ENCODE measurements at places on chromosomes 2 and 18.
A peak's percentile ranks its signal among the peaks of the same experiment; 100 is the strongest.

DNA sequence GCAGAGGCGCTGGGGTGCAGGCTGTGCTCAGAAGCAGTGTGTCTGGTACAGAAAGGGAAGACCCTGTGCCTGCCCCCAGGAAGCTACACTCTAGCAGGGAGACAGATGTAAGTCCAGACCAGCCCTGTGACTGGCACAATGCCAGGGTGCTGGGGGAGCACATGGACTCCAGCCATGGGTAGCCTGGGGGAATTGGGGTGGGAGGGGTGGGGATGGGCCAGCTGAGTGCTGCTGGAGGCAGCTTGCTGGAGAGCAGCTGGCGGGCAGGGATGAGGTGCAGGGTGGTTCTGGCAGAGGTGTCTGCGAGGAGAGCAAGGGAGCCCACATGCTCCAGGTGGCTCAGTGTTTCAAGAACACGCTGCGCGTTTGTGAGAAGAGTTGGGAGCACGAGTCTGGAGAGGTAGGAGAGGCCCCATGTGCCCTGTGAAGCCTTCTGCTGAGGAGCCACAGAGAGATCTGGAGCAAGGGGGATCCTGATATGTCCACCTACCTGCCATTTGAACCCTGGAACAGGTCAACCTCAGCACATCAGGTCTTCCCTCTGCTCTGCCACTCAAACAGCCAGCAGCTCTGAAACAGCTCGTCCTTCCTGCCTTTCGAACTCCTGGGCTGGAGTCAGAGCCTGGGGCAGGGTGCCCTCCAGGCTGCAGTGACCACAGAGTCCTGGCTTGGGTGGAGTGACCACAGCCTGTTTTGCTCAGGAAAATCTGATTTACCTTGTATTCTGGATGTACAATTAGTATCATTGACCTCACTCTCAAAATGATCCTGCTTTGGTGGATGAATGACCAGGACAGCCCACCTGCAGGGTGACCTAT lies 15.1 kb downstream of the ALLC start:
- no peak for DNase-seq

- DNase-seq: no peak
Measured at GRCh38 chr2:235002198-235003095, 50.6 kb downstream of the SH3BP4 start.

GRCh38 chr2:6896930-6897759 lies 19.6 kb downstream of the RSAD2 start:
- peak; percentile 40 for DNase-seq

DNA sequence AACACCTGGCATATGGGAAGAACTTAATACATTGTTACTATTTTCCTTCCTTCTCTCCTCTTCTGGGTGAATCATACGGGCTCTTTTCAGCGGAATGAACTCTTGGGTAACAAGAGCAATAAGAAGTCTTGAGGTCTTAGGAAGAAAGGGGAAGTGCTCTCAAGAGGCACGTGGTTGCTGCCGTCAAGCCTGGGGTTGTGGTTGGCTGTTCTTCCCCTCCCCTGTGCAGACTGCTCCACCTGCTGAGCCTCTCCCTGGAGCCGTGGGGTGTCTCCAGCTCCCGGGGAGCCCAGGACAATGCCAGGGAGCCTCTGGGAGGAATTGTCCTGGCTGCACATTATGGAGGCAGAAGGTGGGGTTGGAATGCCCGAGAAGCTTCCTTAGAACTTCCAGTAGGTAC lies 19.4 kb downstream of the TOGARAM2 start:
- DNase-seq: peak; percentile 98

Measured in Kasumi-1 (cell line).